ENCODE measurements at places on chromosomes 6 and 20.

DNA sequence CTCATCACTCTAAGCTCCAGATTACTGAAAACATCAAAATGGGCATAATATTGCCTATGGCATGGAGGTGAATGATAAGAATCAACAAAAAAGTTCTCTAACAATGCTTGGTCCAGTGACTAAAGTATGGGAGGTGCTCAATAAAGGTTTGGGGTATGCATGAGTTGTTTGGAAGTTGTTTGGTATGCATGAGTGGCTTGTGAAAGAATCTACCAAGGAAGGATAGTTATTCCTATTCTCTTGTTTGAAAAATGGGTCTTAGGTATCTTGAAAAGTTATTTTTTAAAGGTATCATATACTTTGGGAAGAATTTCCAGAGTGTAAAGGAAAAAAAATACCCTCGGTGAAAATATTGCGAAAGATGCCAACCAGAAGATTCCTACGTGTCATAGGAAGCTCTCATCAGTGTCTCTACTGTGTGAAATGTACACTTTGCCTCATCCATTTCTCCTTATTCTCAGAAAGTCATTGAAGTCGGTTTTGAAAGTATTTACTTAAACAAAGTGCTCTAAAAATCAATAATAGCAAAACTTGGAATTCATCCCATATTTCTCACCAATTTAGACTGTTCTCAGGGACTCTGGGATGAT lies 449.8 kb downstream of the ADGRB3 start:
- no peak for DNase-seq

- no peak for DNase-seq
These were observed 4.3 kb downstream of the MTCL3 start for GRCh38 chr6:127514773-127515227.

DNA sequence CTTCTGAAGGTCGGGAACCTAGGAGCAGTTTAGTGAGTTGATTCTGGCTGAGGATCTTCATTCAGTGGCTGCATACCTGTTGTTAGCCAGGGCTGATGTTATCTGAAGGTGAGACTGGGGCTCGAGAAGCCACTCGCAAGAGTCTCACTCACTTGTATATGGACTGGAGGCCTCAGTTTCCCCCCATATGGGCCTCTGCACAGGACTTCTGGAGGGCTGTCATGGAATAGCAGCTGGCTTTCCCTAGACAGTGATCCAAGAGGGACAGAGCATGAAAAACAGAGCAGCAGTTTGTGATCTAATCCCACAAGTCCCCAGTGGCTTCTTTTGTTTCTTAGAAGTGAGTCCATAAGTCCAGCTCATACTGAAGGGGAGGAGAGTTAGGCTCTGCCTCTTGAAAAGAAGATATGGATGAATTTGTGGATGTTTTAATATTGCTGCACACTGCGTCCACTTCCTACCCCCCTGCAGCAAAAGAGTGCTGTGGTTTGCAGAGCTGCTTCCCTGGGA lies 623.4 kb downstream of the CDH26 start:
- no peak for DNase-seq

DNA sequence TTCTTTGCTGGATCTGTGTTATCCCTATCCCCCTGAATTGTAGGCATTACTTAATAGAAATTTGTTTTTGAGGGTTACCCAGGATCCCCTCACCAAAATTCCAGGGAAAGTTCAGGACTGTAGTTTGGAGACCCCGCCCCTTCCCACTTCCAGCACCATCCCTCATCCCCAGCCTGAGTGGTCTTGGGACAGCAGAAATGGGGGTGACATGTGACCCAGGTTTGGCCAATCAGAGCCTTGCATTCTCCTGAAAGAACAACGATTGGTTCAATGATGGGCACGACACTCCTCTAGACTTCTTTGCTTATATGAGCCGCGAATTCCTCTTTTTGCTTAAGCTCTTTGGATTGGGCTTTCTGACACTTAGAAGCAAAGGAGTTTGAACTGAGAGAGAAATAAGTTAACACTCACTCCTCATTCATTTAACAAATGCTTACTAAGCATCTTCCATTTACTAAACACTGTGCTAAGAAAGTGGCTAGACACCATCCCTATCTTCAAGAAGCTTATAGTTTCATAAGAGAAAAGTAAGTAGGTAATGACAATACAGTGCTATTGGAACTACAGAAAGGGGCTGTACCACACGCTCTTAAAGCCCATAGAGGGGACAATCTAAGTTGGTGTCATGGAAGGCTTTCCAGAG lies 24.9 kb upstream of the PAQR8 start:
- no peak for DNase-seq

- no peak for DNase-seq
These were observed 16.6 kb upstream of the SLC22A1 start for GRCh38 chr6:160104821-160105517.

DNA sequence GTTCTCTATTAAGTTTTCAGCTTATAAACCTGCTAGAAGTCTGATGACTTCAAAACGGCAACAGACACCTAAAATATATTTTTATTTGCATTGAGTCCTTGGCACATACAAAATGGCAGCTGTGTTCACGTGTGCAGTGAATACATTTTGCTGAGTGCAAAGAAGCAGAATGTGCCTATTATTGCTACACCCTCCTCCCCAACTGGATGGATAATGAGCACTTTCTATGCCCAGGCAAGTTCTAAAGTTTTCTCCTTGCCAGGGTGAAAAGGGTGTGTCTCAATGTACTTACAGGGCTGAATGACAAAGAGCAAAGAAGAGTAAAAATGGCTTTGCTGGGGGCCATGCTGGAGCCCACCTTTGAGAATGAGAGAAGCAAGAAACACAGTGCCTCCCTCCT lies 4.0 kb upstream of the FERMT1 start:
- DNase-seq = no peak

- DNase-seq = no peak
These were observed 34.3 kb downstream of the PYGB start for GRCh38 chr20:25282034-25282781.

DNA sequence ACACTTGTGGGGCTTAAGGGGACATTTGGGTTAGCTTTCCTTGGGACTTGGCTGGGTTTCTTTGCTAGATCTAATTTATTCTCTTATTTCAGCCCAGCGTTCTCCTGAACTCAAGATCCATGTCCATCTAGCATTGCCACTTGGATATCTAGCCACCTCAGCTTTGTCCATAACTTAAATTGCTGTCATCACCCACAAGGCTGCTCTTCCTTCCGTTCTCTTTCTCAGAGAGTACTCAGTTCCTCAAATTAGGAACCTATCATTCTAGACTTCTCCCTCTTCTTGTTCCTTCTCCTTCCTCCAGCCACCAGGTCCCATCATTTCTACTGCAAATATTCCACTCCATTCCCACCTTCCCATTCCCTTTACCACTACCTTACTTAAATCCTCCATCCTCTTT lies 4.3 kb downstream of the SMIM26 start:
- DNase-seq = no peak

DNA sequence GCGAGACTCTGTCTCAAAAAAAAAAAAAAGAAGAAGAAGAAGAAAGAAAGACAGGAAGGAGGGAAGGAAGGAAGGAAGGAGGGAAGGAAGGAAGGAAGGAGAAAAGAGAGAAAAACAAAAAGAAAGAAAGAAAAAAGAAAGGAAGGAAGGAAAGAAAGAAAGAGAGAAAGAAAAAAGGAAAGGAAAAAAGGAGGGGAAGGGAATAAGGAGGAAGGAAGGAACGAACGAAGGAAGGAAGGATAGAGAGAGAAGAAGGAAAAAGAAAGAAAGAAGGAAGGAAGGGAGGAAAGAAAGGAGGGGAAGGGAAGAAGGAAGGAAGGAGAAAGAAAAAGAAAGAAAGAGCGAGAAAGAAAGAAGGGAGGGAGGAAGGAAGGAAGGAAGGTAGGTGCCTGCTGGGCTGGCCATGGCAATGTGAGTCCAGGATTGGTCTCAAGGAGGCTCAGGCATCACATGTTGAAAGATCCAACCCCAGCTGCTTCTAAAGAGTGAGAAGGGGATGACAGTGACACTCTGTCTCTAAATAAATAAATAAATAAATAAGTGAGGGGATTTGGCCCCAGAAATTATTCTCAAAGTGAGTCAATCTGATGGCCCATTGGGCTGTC lies 24.3 kb upstream of the SRSF6 start:
- no peak for DNase-seq

- no peak for DNase-seq
These were observed 19.0 kb downstream of the RRBP1 start for GRCh38 chr20:17663040-17663399.

- no peak for DNase-seq
These were observed 458.4 kb downstream of the GRIK2 start for GRCh38 chr6:101851911-101852310.

DNA sequence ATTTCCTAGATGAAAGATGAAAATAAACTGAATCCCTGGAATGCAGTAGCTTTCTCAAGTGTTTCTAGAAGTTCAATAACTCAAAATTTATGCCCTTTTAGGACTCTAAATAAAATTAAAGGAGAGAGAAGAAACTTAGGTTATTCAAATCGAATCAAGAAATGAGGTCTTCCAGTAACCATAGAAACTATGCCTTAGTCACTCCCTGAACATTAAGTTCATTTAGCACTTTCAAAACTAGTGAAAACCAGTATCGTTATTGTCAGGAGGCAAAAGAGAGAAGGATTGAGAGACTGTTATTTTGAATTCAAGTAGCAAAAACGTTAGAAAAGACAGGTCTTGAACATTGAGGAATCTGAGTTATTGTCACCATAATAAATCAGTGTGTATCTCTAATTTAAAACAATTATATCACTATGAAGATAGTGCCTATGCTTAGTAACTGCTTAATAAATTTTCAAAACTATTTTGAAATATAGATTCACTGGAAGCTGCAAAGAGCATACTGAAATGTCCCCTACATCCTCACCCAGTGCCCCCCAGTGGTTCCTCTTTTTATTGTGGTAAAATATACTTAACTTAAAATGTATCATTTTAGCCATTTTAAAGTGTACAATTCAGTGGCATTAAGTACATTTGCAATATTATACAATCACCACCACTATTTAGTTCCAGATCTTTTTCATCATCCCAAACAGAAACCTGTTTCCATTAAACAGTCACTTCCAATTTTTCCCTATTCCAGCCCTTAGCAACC lies 4.6 kb downstream of the RPP21 start:
- DNase-seq = no peak

- peak; percentile 68 for DNase-seq
These were observed 53.6 kb upstream of the FRMD1 start for GRCh38 chr6:168132531-168133167.

DNA sequence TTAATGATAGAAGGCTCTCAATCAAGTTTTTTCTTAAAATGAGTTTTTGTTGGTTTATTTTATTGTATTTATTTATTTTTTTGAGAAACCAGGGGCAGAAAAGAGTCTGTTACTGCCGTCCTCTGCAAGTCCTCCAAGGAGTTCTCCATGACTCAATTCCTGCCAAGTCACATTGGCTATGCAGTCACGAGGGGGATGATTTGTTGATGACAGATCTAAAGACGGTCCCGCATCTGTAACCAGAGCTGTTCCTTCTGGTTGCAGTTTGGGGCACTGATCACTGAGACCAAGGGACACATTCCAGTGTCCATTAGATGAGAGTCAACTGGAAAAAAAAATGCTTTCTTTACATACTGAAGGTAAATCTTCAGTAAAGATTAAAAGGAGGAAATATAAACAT lies 13.9 kb upstream of the TSHZ2 start:
- no peak for DNase-seq

DNA sequence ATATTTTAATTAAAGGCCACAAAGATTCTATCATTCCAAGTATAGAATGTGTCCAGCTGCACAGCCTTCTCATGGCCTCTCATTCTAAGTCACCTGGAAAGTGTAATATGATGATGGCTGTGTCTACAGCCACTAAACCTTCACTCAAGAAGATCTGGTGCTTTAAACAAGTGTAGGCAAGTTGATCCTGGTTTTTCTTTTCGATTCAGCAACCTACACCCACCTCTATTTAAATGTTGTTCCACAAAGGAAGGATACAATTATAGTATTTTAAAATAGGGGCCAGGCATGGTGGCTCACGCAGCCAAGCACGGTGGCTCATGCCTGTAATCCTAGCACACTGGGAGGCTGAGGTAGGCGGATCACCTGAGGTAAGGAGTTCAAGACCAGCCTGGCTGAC lies 25.5 kb upstream of the DST start:
- no peak for DNase-seq

DNA sequence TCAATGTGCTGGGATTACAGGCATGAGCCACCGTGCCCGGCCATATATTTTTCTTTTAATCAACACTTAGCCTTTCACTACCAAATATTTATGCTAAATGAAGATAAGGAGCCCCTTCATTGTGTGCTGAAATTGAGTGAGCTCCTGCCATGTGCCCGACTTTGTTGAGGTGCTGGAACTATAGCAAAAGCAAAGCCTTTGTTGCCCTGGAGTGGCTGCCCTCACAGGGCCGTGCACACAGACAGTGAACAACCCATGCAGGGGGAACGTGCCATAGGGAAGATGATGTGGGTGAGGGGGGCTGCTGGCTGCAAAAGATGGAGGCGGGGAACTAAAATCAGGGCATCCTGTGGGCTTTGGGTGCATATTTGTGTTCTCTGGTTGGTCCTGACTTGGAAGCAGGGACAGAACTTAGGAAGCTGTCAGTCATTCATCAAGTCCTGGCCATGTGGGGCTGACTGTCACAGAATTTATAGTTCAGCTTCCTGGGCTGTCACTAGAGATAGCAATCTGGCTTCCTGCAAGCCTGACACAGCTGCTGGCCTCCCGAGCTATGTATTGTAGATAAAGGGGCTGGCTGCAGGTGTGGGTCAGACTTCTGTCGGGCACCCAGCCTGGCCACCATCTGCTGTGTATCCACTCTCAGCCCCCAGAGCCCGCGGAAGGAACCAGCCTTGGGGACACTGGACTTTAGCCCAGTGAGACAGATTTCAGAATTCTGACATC lies 56.8 kb upstream of the MPC1 start:
- DNase-seq = no peak

DNA sequence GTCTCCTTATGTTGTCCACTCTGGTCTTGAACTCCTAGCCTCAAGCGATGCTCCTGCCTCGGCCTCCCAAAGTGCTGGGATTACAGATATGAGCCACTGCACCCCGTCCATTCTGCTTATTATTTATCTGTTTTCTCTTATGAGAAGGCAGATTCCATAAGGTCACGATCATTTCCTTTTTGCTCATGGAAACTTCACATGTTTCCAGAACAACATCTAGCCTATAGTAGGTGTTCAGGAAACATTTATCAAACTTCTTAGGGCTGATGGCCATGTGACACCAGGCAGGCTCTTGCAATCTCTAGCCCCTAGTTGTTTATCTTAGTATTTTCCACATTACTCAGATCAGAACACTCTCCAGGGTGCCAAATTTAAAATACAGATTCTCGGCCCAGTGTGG lies 61.2 kb downstream of the ZFP64 start:
- DNase-seq = no peak

GRCh38 chr6:55954436-55954835 lies 79.0 kb upstream of the BMP5 start:
- no peak for DNase-seq

Data from 8988T (cell line).